ENCODE measurements at places on chromosomes 5 and 9.

DNA sequence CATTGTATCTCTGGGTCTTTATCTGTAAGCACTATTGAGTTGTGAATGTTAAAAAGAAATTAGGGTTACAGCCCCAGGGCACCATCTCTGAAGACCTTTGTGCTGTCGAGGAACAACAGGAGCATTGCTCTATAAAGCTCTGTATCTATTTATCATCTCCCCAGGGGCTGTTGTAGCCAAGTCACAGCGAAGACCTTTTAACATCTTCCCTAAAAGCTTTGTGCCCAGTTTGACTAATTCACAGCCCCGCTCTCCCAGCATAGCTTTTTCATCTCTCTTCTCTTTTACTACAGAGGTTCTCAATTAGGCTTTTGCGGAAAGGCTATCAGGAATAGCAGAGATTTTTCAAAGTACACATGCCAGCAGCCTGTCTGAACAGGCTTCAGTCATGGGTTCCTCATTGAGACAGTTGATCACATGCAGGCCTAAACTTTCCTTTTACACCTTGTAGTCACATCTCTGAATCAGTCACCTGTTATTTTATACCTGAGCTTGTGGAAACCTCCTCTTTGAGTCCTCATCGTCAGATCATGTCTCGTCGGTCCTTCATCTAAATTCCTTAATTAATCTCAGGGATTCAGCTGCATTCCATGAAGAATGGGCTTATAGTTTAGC, 140.5 kb downstream of the NPR3 start:
- no peak for DNase-seq

GRCh38 chr9:31745886-31746285, 638.6 kb upstream of the ACO1 start:
- DNase-seq, result no peak

DNA sequence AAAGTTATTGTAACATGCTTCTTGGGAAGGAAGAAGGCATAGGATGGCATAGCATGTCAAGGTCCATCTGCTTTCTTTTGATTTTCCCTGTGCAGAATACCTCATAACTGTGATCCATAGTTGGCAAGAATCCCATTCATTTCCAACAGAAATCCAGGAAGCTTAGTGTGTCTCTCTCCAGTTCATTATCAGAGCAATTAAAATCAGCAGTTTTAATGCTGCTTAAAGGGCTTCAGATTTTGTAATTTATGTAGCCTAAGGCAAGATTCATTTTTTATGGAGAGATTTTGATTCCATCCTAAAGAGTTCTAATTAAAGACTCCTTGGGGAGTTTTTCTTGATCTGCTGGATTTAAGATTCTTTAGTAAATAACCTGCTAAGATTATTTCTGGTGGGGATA, 560.1 kb downstream of the PDE4D start:
- no peak for DNase-seq

GRCh38 chr9:99300603-99301002, 78.5 kb downstream of the SEC61B start:
- no peak for DNase-seq

GRCh38 chr9:126294331-126295081, 32.1 kb upstream of the MVB12B start:
- DNase-seq, result no peak

GRCh38 chr5:42887097-42887496, 75.4 kb upstream of the SELENOP start:
- DNase-seq, result no peak

DNA sequence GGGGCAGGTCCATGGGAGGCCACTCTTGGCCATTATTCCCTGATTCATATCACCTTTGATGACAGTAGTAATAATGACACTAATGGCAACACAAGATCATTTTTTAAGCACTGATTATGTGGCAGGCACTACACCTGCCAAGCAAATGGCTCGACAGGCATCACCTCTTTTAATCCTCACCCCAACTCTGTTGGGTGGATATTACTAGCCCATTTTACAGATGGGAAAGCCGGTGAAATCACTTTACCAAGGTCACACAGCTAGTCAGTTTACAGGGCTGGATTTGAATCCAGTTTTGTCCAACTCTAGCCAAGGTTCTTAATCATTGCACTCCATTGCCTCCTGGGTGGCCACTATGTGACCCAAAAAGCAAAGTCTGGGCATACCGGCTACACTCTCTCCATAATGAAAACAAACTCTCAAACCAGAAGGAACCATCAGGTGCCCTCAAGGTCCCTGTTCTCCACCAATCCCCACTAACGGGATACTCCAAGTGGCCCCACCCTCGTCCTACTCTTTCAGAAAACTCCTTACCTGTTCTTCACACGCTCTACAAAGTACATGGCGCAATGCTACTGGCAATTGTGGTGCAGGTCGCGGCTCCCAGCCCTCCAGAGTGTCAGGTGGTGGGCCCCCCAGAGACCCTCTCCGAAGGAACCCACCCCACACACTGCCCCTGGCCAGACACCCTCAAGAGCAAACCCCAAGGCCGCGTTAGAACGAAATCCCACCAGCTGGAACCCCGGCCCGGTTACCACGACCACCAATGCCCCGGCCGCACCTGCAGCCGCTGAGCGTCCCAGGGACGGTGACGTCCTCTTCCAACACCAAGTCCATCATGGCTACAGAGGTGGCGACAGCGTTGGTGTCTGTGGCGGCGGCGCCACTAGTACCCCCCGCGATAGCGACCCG, 572 bp downstream of the CDK5RAP2 start:
- no peak for DNase-seq

GRCh38 chr9:10873999-10874398, 261.2 kb upstream of the PTPRD start:
- no peak for DNase-seq

GRCh38 chr5:88673253-88674105, 209.5 kb downstream of the MEF2C start:
- no peak for DNase-seq

- no peak for DNase-seq
These were observed 15.1 kb upstream of the TNFAIP8 start for GRCh38 chr5:119340597-119341218.

- no peak for DNase-seq
These were observed 58.1 kb downstream of the TMEM252 start for GRCh38 chr9:68482548-68482947.

DNA sequence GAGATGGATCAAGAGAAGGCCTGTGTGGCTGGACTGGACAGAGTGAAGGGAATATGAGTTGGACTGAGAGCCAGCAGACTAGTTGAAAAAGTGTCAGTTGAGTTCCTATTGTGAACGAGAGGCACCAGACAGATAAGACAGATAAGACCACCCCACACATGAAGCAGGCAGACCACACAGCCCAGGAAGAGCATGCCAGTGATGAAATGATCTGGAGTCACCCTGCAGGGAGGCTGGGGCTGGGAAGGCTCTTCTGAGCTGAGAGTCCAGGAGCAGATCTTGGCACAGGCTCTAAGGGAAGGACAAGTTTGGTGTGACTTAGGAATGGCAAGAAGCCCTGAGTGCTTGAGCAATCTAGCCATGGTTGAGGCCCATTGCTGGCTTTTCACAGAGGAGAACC, 10.6 kb upstream of the SLC25A48 start:
- DNase-seq, result peak; percentile 14

DNA sequence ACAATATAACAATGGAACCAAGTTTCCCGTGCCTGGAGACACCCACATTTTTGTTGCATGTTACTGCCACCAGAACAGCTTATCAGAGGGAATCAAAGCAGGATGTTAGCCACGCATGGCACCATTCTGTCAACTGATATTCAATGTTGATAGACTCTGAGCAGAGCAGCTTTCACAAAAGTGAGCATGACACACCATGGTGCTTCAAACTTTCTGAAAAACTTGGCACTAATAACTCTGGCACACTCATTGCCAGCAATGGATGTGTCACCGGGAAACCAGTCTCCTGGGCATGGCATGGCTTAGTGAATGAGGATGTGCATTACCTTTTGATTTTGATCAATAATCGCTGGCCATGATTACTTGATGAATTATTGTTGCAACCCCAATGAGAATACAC, 19.7 kb downstream of the NIPSNAP3B start:
- no peak for DNase-seq

- peak; percentile 14 for DNase-seq
These were observed 3.1 kb downstream of the GTF3C4 start for GRCh38 chr9:132673355-132673754.

DNA sequence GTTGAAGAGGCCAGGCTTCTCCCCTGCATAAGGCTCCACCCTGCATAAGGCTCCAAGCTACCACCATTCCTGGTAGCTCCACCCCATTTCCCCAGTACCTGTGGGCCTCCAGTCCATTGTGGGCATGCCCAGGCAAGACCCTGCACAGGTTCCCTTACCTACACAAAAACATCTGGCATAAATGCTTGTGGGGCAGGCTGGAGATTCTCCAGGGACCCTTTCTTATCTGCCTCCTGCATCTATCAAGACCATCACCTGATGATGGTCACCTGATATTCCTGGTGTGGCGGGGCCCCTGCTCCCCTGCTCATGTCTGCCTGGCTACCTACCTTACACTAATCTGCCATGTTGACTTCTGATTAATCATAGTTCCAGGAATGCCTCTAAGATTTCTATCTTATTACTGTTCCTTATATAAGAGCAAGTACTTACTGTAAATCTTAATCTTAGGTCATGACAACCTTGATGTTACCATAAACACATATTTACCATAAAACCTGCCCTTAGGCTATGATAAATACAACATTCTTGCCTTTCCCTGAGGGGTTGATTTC, 41.0 kb downstream of the FGD3 start:
- no peak for DNase-seq

- peak; percentile 45 for DNase-seq
These were observed 50.8 kb downstream of the SERINC5 start for GRCh38 chr5:80204808-80205614.

DNA sequence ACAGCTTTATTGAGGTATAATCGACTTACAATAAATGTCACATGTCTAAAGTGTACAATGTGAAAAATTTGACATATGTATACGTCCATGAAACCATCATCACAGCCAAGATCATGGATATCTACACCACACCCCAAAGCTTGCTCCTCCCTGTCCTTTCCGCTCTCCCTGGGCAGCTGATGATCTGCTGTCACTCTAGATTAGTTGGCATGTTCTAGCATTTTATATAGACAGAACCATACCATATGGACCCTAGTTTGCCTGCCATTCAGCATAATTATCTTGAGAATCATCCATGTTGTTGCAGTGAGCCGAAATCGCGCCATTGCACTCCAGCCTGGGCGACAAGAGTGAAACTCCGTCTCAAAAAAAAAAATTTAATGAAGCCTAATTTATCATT, 42.5 kb downstream of the ERGIC1 start:
- DNase-seq, result no peak

- DNase-seq, result no peak
These were observed 1229.3 kb downstream of the CDH12 start for GRCh38 chr5:21623831-21624230.

- no peak for DNase-seq
These were observed 412.1 kb upstream of the CDH10 start for GRCh38 chr5:25056836-25057235.

GRCh38 chr9:95545831-95546567, 29.2 kb upstream of the PTCH1 start:
- no peak for DNase-seq

DNA sequence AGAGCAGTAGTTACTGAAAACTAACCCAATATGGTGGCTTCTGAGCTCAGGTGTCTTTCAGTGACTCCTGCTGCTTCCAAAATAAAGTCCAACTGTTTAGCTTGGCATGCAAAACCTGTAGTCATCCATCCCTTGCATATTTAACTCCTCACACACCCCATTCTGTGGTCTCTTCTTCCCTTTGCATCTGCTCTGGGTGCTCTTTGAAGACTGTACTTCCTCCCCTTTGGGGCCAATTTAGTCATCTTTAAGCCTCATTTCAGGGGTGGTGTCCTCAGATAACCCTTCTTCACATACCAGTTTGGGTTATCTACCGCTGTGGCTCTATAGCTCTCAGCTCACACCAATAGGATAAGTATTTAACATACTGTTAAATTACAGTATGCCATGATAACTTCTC, 209.9 kb upstream of the DMRT1 start:
- peak; percentile 68 for DNase-seq

DNA sequence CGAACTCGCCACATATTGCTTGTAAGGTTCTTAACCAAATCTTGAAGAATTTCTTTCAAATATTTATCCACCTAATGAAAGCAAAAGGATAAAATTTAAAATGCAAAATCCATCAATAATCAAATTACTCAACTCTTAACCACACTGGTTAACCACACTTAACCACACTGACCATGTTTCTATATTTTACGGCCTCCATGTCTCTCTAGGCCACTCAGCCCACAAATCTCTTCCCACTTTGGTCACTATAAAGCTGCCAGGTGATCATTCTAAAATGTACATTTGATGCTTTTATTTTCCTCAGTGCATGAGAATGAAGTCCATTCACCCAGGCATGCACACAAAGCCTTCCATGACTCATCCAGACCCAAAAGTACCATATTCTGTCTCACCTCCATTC, 56.4 kb upstream of the OR2K2 start:
- no peak for DNase-seq

- no peak for DNase-seq
These were observed 193.5 kb downstream of the ACTL7B start for GRCh38 chr9:108662091-108662875.

DNA sequence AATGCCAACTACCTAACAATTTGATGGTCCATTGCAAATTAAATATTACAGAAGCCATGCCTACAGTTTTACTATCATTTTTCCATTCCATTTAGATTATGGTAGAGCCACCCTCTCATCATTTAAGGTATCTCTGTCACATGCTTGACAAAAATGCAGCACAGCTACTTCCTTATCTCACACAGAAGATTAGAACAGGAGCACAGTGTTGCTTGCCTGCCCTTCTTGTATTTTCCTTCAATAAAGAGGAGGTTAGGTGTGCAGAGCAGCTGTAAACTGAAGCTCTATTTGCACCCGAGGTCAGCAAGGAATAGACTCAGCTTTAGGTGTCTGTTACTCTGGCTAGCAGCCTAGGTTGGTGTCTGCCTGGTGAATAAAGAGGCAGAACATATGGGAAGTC, 51.5 kb upstream of the ATP10B start:
- no peak for DNase-seq

DNA sequence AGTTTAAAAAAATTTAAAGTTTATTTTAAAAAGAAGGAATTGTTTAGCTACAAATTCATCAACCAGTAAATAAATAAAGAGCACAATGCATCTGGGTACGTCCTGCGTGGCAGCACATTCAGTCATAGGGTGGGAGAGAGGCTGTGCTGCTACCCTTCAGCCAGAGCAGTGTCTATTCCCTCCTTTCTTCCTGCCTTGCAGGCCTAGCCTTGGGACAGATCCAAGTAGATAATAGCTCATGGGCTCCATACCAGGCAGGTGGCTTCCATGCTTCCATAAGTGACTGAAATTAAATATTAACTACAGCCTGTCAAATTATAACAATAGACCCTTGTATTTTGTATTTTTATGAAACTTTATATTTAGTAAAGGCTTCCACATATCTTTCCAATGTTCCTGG, 408.3 kb upstream of the RGMB start:
- no peak for DNase-seq

GRCh38 chr5:54927097-54927746, 58.2 kb downstream of the ESM1 start:
- no peak for DNase-seq

- DNase-seq, result no peak
These were observed 12.7 kb downstream of the ABLIM3 start for GRCh38 chr5:149153751-149154610.

- no peak for DNase-seq
These were observed 138.2 kb upstream of the FST start for GRCh38 chr5:53342236-53342635.
